ENCODE measurements at places on chromosomes 2 and 18. TPM values are rescaled to one million over a fixed set of nuclear protein-coding genes. Genes with fewer than 3 reads are reported as not detected.

Gene PSMA8
- total RNA-seq, result not detected

Gene CNGA3
- not detected for total RNA-seq

Gene SAG
- not detected for total RNA-seq

Gene MATN3
- total RNA-seq, result 1.0 TPM

Gene ZNF519
- 1.8 TPM for total RNA-seq

Gene GALR1
- not detected for total RNA-seq

Gene PRKCE
- 70.9 TPM for total RNA-seq
